ENCODE measurements at places on chromosomes 1 and 21.

DNA sequence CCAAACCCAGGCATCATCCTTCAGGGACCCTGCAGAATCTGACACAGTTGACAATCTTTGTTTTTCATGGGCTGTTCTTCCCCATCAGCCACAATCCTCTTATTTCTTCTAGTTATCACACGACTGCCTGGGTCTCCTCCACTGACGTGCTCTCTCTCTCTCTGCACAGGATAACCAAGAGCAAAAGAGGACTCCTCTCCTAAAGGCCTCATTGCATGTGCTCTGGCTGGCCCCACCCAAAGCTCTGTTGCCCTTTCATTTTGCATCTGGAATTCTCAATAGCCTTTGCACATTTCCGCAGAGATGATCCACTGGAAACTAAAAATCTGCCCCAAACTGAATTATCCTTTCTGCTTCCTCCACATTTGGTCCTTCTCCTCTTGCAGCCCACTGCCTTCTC, 58.5 kb downstream of the KANK4 start:
- no peak for DNase-seq

GRCh38 chr1:109089242-109090015, 1.1 kb upstream of the TMEM167B start:
- DNase-seq: peak; percentile 61

DNA sequence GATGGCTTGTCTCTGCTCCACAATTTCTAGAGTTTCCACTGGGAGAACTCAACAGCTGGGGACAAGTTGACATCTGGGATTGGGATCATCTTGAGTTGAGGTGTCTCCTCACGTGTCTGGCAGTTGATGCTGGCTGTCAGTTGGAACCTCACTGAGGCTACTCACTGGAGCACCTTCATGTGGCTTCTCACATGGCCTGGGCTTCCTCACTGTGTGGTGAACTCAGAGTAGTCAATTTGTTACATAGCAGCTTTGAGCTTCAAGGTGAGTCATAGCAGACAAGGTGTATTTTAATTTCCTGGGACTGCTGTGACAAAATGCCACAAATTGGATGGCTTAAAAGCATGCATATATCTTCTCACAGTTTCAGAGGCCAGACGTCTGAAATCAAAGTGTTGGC, 44.0 kb downstream of the NTNG1 start:
- DNase-seq: no peak

DNA sequence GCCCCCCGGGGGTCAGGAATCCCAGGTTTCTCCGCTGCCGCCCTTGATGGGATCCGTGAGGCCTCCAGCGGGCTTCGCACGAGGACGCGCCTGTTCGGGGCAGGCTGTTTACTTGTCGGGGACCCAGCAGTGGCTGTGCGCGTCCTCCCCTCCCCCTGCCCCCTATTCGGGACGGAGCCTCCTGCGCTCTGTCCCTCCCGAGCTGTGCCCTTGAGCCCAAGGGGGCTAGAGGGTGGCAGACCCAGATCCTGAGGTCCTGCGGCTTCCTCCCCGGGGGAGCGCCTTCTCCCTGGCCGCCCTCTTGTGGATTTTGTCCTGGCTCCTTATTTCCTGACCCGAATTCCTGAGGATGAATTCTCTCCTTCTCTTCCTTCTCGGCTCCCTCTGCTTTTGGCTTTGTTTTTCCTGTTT, 38.4 kb downstream of the PIK3CD start:
- no peak for DNase-seq
